ENCODE measurements at places on chromosomes 2 and 18.

DNA sequence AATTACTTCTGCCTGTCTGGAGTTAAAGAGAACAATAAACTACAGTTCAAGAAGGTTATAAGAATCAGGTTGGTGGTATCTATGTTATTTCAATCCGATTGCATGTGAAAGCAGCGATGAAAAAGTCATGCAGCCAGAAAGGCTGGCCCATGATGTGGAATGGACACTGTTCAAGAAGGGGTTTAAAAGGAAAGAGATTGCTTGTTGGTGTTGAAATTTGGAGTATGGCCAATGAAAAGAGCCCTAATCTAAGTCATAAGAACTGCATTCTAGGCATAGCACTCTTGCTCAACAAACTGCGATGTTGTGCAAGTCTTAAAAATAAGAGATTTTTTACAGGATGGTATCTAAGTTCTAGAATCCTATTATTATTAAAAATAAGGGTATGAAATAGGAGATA is 61.3 kb downstream of the EFEMP1 start:
- no peak for DNase-seq

DNA sequence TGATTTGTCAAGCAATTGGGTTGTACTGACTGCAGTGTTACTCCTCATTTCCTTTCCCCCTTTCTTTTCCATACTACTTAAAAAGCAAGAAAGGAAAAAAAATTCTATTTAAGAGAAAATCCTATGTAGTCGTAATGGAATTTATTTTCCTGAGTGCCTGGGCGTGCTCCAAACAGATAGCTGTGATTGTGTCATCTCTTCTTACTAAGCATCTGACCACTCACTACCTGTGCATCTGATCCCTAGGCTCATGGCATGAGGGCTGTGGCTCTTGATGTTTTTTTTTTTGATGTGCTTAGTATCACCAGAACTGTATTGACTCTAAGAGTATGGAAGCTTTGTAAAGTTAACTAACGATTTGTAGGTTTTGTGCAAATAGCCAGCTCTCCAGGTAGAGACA is 19.0 kb downstream of the CRIM1 start:
- no peak for DNase-seq

- DNase-seq, result no peak
Observed at GRCh38 chr18:54378057-54378456, 20.4 kb downstream of the C18orf54 start.

DNA sequence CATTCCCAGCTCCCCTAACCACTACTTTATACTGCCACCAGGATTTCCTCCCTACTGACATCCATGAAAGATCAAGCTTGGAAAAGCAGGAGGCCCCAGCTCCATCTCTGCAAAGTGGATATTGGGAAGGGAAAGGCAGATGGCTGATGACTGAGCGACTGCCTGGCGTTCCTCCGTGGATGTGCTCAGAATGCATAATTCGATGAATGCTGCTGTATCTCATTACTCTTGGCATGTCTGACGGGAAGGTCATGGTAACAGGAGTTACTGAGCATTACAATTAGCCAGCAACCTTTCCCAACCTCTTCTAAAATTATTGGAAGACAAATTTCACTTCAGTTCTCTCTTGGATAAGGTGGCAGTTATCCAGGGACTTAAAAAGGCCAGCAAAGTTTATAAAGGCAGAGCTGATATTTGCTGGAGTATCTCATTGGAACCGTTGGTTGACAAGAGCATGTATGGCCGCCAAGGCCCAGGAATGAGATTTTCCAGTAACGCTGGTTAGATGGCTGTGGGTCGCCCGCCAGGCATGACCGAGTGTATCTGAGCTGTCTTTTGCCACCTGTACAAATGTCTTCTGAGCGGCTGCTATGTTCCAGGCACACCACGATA is 34.5 kb downstream of the KCNE4 start:
- DNase-seq, result no peak
